CD4-positive, alpha-beta T cell treated with Interleukin-12 subunit alpha and Interleukin-12 subunit beta, for 1 hour (primary cell): ENCODE measurements at places on chromosomes 4 and X.
A peak's percentile ranks its signal among the peaks of the same experiment; 100 is the strongest.

DNA sequence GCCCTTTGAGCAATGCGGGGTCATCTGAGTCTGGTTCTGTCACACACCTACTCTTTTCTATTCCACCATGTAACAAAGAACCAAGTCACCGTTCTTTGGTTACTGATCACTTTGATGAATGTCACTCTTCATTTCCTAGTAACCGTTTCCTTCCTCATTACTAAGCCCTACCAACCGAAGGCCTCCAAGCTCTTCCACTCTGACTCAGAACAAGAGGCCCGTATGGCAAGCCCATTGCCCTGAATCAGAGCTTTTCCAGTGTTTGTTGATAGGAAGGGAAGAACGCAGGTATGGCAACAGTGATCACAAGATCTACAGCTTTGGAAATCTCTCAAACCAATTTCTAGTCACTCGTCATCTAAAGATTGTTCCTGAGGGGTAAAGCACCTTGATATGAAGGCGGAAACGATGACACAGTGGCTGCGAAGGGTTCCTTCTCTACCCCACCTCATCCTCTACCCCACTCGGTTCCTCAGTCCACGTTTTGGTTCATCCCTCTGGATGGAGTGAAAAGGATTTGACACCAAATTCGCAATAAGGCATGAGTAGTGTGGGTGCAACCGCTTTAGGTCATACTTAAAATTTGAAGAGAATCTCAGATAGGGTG is 28.0 kb upstream of the CD40LG start:
- peak; percentile 55 for DNase-seq

DNA sequence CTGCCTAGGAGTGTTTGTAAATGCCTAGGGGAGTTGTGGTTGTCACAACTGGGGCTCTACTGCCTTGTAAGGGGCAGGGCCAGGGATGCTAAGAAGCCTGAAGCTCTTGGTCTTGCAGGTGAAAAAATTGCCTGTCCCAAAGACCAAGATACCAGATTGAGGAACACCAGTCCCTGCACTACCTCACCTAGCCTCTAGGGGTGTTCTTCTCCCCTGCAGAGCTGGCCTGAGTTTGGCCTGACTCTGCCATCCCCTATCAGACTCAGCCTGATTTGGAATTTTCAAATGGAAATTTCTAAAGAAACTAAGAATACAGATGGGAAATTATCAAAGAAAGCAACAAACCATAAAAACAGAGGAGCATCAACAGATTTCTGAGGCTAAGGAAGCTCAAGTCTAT is 90.4 kb downstream of the ZC4H2 start:
- DNase-seq: no peak

DNA sequence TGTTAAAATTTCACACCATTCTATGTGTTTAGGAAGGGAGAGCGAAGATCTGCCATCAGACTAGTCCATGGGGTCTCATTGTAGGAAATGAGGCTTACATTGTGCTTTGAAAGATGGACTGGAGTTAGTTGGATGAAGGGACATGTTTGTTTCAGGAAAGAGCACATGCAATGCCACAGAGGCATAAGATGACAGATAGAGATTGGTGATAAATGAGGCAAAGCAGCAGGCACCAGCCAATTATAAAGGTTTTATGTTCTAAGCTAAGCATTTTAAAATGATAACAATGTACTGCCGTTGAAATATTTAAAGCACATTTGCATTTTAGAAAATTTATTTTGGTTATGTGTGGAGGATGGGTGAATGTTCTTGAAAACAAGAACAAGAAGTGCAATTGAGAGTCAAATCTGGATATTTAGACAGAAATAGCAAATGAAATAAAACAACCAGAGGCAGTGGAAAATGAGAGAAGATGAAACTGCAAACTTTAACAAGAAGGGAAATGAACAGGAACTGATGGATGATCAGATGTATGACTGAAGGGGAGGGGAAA is 957.2 kb downstream of the FSTL5 start:
- DNase-seq: no peak

DNA sequence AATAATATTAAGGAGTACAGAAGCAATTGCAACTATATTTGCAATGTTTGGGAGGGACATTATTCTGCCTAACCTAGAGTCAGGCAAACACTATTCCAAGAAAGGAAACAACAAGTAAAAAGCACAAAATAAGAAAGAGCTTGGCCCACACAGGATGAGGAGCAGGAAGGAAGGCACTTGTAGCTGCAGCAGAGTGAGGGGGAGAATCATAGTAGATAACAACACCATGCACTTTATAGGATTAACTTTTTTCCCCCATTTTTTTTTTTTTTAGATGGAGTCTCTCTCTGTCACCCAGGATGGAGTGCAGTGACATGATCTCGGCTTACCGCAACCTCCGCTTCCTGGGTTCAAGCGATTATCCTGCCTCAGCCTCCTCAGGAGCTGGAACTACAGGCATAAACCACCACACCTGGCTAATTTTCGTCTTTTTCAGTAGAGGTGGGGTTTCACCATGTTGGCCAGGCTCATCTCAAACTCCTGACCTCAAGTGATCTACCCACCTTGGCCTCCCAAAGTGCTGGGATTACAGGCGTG is 10.3 kb upstream of the JCHAIN start:
- no peak for DNase-seq

DNA sequence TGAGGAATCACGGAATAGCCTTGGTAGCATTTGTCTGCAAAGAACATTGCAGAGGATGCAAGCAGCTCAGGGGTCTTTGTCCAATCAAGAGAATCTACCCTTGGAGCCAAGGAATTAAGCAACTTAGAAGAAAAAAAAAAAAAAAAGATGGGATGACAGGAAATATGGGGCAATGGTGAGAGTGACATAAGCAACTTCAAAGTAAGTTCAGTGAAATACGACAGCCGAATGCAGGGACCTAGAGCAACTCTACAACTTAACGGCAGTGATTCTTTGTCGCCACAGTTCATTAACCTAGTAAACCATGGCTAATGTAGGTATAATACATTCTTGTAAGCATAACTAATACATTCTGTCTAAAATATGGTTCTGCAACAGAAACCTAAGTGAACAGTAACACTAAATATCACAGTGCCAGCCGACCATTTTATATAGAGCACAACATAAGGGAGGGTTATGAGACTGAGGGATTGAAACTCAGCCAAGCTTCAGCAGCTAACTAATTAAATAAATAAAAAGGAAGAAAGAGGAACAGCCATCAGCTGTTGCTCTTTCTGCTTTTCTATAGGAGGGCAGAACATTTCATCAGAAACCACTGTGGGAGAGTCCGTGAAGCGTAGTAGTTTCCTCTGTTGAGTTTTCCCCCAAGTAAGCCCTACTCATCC is 74.7 kb downstream of the PPARGC1A start:
- no peak for DNase-seq

- peak; percentile 10 for DNase-seq
These were observed 404 bp downstream of the PPP2R3B start for GRCh38 chrX:386239-386767.

GRCh38 chr4:38004887-38005286 is 44.7 kb downstream of the PTTG2 start:
- no peak for DNase-seq

- DNase-seq: no peak
These were observed 160.2 kb downstream of the SOWAHB start for GRCh38 chr4:76737771-76738085.

DNA sequence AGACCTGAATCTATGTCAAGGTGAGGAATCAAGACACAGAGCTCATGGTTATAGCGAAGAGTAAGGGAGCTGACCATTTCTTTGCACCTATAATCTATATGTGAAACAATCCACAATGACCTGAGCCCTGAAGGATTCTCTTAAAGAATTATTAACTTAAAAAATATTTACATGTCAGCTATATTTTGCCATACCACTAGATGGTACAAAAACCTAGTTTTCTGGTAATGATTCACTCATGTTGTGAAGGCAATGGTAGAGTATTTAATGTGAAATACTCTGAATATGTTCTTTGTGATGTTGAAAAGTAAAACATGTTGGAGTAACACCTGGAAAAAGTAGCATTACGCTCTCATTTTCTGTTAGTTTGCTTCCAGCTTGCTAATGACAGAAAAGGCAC is 40.0 kb downstream of the VGLL1 start:
- peak; percentile 26 for DNase-seq

GRCh38 chr4:128338634-128339355 is 51.2 kb upstream of the PGRMC2 start:
- DNase-seq: no peak

- no peak for DNase-seq
These were observed 9.1 kb upstream of the HSPA4L start for GRCh38 chr4:127772769-127773671.

GRCh38 chr4:121219227-121219626 is 55.1 kb upstream of the TNIP3 start:
- DNase-seq: no peak

- no peak for DNase-seq
These were observed 795 bp downstream of the DCAF12L1 start for GRCh38 chrX:126551725-126552312.

DNA sequence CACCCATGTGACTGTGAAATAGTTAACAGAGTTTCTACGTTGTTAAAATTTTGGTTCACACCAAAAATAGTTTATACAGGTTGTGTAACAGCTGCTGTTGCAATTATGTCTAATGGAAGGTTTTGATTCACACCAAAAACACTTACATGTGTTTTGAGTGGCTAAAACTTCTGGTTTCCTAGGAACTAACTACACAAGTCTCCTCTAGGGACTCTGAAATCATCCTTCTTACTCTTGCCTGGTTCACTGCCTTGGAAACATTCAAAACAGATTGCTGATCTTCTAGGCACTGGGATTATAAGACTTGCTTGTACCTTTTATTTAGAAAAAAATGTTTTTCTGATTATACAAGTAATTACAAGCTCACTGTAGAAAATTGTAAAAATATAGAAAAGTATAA is 14.9 kb upstream of the MORC4 start:
- no peak for DNase-seq

- no peak for DNase-seq
These were observed 122.3 kb downstream of the UNC5C start for GRCh38 chr4:95426455-95426854.

DNA sequence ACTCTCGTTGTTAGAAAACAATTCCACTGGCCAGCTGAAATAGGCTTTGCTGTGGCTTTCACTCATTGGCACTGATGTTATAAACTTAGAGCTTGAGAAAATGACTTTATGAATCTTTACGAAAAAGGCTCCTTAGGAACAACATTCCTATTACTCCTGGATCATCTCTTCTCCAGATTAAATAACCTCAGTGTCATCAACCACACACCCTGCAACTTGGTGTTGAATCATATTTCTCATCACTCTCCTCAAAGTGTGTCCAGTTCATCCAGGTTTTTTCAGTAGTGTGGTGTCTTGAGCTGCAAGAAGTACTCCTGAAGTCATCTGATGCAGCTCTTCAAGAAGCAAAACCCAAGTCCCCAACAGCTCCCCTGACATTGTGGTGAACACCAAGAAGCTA is 28.1 kb upstream of the ANOS1 start:
- no peak for DNase-seq
